ENCODE measurements at places on chromosomes 7 and 10. TPM values are rescaled to one million over a fixed set of nuclear protein-coding genes. Genes with fewer than 3 reads are reported as not detected.

DNA sequence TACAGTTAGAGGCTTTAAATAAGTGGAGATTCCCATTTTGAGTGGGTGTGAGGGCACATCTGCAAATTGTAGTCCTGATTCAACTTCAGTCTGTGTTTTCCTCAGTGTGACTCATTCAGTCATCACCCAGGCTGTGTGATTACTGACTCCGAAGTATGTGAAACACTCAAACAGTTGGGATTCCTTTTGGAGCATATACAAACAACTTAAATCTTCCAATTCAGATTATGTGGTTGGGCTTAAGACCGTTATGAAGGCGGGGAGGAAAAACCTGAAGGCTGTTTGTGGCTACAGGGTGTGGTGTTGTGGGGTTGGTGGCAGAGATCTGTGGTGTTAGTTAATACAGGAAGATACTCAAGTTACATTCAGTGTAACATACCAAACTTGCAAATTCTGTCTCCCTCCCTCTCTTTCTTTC is 259.7 kb upstream of the FERD3L start:
- DNase-seq = no peak

GRCh38 chr10:44971434-44971833 is 7.2 kb downstream of the DEPP1 start:
- DNase-seq = no peak

DNA sequence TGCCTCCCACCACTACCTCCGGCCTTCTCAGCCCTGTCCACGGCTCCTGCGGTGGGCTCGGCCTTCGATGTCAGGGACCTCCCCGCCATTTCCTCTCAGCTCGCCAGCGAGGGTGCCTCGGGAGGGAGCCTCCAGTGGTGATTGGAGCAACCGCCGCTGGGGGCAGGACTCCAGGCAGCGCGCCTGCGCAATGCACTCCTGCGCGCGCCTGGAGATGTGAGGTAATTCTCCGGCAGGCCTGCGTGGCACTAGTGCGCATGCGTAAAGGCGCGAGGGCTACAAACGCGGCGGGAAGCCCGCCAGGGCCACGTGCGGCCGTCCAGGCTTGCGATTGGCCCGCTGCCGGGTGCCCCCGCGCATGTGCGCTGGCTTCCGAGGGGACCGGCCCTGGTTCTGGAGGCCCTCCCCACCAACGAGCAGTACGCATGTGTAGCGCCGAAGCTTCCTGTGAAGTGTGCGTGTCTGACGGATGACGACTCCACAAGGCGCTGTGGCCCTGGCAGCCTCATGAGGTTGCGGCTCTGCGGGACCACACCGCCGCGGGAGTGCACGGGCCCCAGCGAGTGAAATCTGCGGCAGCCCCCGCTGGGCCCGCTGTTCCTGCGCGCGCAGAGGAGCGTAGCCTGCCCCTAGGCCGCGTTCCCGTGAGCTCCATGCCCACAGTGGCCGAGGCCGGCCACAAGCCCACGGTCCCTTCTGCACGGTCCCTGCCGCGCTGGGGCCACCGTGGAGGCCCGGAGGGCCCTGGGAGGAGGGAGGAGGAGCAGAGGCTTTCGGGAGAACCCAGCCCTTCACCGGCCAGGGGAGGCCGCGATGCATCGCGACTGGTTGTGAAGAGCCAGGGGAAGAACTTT is at the start of gene SYCE1:
TSS of gene SYCE1 (minus strand) at position 143 of the 854 bp plus-strand sequence. CDS start at position 89, 54 bp downstream.
- no peak for DNase-seq

GRCh38 chr10:86716466-86716865 is 40.0 kb upstream of the BMPR1A start:
- no peak for DNase-seq

DNA sequence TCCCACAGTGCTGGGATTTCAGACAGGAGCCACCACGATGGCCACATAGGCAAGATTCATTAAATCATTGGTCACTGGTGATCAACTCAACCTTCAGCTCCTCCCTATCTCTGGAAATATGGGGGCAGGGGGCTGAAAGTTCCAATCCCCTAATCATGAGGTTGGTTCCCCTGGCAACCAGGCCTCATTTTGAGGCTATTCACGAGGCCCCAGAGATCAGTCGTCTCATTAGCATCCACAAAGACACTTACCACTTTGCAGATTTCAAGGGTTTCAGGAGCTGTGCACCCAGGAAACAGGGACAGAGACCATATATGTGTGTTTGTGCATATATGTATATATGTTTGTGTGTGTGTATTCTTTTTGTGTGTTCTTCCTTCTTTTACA is 7.7 kb upstream of the GUSB start:
- no peak for DNase-seq

DNA sequence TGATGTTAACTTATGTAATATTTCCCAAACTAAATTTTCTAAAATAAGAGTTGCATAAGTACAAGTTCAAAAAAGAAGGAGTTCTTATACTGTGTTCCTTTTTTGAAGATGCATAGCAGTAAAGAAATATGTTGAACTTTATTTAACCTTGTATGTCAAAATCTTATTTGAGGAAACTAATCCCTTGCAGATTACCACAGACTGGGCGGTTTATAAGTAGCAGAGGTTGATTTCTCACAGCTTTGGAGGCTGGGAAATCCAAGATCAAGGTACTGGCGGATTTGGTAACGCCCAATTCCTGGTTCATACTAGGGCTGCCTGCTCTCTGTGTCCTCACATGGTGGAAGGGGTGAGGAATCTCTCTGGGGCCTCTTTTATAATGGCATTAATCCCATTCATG is 68.5 kb downstream of the GNAT3 start:
- no peak for DNase-seq

The FAM13C gene
- 4.8 TPM for polyA plus RNA-seq

- DNase-seq = no peak
Observed at GRCh38 chr7:102916426-102916825, 3.6 kb downstream of the LRRC17 start.

DNA sequence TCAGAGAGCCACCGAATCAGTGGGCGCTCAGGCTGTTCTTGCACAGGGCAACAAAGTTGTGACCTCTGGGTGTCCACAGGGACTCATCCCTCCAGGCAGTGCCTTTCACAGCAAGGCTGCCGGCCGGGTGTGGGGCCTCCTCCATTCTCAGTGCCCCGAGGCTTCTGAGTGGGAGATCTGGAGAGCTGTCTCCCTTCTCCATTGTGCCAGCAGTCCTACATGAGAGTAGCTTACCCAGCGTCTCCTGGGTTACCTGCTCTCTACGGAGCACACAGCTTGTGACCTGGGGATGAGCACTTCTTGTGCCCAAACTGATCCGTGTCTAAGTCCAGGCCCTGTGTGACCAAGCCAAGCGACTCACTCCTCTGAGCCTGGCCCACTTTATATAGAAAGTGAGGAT is 240.9 kb upstream of the GRB10 start:
- DNase-seq = no peak

- no peak for DNase-seq
Observed at GRCh38 chr10:2214092-2214491, 476.8 kb upstream of the ADARB2 start.

GRCh38 chr7:6392712-6393666 is 54.8 kb downstream of the DAGLB start:
- DNase-seq = no peak

- no peak for DNase-seq
Observed at GRCh38 chr10:3248526-3249306, 76.1 kb upstream of the PITRM1 start.

The ADAM8 gene
- polyA plus RNA-seq = 5.0 TPM

DNA sequence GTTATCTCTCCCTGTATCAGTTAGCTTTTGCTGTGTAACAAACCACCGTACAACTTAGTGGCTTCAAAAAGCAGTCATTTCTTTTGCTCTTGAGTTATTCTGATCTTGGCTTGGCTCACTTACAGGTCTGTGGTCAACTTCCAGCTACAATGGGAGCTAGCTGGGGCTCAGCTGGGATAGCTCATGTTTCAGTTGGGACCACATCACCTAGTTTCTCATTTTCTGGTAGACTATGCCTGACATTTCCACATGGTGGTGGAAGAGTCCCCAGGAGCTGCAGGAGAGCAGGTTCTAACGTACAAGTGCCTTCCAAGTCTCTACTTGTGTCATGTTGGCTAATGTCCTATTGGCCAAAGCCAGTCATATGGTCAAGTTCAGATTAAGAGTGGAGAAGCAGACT is 25.8 kb upstream of the PIP4K2A start:
- no peak for DNase-seq

The CFAP58 gene
- polyA plus RNA-seq = 0.45 TPM

- no peak for DNase-seq
Observed at GRCh38 chr10:11035301-11035991, 17.8 kb downstream of the CELF2 start.

DNA sequence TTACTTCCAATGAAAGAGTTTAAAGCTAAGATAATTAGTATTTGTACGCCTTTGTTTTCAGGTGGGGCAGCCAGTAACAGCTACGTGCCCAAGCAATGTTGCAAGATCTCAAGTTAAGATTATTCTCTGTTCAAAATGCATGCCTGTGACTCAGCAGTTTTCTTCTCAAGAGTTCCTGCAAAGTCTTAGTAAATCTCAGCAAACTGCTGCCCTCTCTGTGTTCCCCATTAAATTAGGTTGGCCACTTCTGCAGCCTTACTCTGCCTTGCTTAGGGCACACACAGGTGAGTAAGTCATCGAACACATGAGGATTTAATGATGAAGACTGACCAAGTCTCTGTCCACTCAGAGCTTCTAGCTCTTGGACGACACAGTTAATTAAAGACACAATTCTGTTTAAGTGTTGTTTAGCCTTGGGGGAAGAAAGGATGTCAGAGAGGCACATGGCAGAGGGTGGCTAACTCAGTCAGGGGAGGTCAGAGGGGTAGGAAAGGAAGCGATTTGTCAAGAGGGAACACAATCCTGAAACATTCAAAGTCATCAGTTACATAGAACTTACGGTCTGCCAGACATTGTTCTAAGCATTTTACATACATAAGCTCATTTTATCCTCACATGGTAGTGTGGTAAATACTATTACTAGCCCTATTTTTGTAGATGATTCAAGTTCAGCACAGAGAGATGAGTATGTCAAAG is 20.2 kb upstream of the SLC35G1 start:
- DNase-seq = no peak

DNA sequence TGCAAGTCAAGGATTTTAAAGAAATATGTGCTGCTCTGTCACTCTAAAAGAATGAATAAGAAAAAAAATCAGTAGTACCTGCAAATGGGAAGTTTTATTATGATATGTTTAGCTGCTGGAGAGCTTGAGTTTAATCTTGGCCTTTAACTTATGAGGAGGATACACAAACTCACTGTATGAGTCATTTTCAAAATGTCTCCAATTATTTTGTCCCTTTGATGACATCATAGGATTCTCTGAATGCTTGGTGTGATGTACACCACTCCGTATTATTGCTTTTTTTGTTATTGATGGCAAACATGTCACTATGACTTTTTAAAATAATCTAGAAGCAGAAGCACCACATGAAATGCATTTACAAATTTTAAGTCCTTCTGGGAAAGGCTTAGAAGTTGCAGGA is 125.8 kb downstream of the RALA start:
- DNase-seq = no peak

- no peak for DNase-seq
Observed at GRCh38 chr10:132030898-132031463, 34.8 kb upstream of the JAKMIP3 start.

DNA sequence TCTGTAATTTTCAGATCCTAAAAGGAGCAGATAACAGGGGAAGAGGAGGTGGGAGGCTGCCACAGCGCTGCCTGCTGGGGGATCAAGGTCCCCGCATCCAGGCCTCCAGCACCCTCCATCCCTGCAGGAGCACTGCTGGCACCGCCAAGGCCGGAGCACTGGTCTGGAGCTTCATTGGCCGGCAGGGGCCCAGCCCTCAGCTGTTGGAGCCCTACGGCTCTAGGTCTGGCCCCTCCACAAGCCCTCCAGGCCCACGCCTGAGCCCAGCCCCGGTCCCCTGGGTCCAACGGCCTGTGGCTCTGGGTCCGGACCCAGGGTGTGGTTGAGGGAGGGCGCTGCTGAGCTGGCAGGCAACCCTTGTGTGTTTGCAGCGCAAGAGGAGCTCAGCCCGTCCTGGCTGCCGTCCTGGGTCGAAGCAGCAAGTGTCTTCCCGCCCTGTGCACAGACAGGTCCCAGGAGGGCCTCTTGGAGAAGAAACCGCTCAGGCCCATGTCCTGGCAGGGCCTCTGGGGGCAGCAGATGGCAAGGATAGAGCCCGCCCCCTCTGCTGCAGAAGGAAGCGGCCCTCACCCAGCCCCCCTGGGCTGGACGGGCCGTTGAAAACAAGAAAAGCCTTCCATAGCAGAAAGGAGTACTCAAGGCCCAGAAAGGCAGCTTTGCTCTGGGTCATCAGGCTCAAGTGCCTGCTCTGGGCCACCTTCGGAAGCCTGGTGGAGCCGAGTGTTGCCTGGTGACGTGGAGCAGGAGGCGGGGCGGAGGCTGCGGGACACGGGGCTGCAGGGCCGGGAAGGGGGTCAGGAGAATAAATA is 54.3 kb upstream of the TNRC18 start:
- no peak for DNase-seq

DNA sequence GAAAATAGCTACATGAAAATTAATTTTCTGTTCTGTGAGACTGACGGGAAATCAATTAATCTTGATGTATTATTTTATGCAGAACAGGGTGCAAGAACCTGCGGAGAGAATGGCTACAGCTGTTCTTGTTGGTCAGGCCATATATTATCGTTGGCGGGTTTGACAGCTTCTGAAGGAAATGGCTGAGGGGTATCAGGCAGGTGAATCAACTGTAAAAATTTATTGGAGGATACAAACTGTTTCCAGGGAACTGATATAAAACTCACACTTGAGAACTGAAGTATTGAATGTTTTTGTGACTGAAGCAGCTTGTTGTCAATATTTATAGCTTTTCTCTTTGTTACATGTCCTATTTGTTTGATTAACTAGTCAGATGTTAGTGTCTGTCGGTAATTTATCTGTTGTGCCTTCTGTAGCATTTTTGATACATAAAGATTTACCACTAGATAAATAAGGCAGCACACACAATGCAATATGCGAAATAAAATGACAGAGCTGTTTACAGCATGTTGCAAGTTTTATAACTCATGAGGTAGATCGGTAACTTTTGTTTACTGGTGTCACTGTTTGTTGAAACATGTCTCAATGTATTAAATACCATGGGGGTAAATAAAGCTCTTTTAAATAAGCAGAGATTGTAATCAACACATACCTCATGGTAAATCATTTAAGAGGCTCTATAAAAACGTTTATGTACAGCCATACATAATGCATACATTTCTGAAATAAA is 308.2 kb downstream of the LRMDA start:
- DNase-seq = no peak

- no peak for DNase-seq
Observed at GRCh38 chr7:55593515-55594318, 21.4 kb upstream of the VOPP1 start.

The CYP3A7 gene
- 0.43 TPM for polyA plus RNA-seq

DNA sequence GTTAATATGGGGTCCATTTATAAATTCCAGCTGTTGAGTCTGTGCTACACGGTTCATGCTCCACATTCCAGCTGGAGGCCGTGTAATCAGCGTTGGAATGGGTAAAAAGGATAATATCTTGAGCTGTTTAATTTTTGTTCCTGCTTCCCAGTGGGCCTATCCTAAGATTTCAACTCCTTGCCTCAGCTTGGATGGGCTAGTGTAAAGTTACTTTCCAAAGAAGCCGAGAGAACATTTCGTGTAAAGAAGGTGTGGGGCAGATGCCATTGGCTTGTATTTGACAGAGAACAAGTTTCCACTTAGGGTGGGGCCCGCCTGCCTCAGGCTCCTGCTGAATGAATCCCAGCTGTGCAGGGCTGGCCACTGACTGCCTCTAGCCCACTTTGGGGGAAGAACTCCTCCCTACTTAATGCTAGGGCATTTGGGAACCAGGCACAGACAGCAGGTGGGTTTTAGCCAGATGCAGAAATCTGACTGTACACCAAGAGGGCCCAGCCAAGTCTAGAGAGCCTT is 125.9 kb upstream of the LYZL2 start:
- DNase-seq = no peak

All from renal pelvis (tissue), 12 donors.